ENCODE measurements at places on chromosomes 13 and 19.

- DNase-seq, result no peak
Measured at GRCh38 chr13:108816375-108816774, 187.0 kb downstream of the MYO16 start.

- no peak for DNase-seq
Measured at GRCh38 chr13:27088619-27089018, 83.0 kb downstream of the USP12 start.

- no peak for DNase-seq
Measured at GRCh38 chr19:42028304-42029216, 34.5 kb upstream of the ATP1A3 start.

GRCh38 chr13:20064128-20064527, 96.7 kb downstream of the GJA3 start:
- DNase-seq, result no peak

- DNase-seq, result no peak
Measured at GRCh38 chr13:103033999-103034398, 32.2 kb downstream of the SLC10A2 start.

DNA sequence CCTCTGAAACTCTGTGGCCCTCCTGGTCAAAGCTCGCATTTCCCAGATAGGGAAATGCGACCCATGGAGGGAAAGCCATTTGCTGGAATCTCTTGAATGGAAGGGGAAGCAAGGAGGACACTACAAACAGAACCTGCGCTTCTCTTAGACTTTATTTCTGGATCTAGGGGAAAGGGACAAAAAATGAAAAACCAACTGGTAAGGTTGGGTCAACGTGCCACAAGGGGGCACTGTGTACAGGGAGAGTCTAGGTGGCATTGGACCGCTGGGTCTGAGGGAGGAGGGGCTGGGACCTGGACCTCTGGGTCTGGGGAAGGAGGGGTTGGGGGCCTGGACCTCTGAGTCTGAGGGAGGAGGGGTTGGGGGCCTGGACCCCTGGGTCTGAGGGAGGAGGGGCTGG, 5.0 kb downstream of the KLK4 start:
- DNase-seq, result peak; percentile 20

DNA sequence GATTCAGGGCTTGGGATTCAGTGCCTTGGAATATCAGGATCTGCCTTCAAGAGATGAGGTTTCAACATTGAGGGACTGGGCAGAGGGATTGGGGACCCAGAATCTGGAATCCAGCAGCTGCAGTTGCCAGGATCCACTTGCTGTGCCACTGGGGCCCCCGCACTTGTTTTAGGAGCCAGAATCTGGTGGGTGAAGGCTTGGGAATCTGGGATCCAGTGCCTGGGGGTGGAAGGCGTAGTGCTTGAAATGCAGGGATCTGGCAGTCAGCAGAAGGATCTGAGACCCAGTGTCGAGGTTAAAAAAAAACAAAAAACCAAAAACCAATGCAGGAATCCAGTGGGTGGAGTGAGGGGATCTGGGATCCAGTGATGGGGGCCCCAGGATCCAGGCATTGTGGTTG, 7.3 kb upstream of the SLC25A41 start:
- no peak for DNase-seq

DNA sequence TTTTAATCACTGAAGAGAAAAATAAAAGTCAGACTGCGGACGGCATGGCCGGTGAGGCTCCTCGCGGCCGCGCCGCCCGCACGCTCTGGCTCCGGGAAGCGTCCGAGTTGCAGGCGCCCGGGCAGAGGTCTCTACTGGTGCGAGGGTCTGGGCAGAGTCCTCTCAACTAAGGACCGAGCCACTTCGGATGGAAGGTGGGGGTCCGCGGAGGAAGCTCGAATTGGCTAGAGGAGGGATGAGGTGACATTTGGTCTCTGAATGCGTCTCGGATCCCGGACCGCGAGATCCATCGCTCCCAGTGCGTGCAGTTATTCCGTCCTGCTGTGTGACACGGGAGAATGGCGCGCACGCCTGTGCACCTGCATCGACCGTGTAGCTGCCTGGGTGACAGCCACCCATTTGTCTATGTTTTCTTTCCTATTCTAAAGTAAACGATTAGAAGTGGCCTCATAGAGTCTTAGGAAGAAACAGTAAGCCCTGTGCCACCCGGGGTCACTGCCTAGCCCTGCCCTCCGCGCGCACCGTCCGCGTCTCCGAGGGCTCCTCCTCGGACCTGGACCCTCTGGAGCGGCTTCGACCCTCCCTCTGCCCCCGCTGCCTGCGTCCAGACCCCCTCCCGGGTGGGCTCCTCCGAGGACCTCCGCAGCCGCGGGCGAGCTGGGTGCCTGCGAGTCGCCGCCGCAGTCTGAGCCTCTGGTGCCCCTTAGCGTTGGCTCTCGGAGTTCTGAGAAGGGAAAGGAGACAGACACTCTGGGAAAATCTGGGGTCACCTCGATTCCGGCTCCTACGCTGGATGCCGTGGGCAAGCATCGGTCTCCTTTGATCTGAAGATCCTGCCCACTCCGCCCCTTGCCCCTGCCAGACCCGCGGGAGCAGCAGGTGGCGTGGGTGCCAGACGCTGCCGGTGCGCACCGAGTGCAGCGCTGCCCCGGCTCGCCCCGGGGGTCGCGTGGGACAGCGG, 347.4 kb downstream of the LIG4 start:
- no peak for DNase-seq

DNA sequence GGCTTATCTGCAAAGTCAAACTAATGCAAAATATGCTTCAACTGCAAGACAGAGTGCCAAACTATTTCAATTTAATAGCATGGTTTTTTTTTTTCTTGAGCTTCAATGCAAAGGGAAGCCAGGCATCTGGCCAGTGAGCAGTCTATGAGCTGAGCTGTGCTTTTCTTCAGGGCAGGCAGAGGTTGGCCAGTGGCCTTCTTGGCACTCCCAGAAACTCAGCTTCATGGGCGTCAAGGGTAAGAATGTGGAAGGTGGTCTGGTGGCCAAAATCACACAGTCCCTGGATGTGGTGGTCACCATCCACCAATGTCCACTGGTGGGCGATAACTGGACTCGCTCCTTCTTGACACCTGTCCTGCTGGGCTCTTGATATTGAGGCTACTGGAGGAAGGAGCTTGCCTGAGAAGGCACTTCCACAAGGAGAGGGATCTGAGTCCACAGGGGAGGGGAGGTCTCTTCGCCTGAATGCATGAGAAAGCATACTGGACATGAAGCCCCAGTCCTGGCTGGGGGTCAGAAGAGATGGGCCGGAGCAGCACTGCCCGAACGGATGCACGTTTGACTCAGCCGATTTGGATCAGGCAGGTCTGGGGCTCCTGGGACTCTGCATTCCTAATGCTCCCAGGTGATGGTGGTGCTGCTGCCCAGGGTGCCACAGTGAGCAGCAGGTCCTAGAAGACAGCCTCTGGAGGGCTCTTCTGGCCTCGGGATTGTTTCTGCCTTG, 17.1 kb downstream of the COL4A2 start:
- no peak for DNase-seq

DNA sequence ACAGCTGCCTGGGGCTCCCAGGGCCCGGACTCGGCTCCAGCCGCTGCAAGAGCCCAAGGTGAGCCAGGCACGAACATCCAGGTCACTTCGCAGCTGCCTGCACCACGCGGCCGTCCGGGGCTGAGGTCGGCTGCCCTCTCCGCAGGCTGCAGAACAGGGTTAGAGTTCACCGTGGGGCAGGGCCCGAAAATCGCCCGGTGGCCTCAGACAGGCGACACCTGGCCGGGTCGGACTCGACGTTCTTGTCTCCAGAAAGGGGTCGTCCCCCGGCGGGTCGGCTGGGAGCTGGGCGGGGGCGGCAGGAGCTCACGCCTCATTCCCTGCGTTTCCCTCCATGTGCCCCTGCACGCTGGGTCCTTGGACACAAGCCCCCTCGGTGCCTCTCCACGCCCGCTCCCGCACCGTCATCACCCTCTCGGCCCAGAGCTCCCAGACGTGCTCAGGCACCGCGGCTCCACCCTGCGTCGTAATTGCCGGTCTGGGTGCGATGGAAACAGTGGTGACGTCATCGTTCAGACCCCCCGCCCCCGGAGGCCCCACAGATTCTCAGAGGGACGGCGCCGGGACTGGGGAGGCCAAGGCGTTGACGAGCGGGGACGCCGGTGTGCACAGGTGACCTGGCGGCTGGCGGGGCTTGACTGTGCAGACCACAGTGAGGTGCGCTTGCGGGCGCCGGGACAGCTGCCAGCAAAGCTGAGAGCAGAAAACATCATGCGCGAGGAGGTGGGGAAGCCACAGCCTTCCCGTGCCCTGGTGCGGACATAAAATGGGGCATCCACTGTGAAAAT, 4.0 kb upstream of the GRIN3B start:
- DNase-seq, result peak; percentile 52

DNA sequence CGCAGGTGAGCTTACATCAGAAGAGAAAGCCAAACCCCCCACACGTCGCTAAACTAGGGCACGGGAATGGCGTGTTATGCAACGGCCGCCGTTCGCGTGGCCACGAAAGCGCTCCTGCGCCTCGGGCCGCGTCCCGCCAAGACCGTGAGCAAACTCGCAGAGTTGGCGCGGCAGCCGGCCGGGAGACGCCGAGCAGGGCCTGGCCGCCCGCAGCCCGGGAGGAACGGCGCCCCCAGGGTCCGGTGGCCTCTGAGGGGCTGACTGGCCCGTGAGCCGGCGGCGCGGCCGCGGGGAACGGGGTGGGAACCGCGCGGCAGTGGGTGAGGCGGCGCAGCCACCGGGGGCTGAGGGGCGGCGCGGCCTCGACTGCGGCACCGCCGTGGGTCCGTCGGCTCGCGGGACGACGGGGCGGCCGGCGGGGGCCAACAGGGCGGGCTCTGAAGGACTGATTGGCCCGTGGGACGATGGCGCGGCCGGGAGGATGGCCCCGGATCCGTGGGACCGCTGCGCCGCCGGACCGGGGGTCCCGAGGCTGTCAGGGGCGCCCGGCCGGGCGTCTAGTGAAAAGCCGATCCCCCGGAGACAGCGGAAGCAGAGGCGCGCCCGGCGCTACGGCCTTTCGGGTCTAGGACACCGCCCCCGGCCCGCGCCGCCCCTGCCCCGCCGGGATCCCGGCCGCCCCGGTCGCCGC, 903 bp downstream of the LATS2 start:
- no peak for DNase-seq

GRCh38 chr13:30739761-30740642, 4.7 kb downstream of the ALOX5AP start:
- DNase-seq, result peak; percentile 38

DNA sequence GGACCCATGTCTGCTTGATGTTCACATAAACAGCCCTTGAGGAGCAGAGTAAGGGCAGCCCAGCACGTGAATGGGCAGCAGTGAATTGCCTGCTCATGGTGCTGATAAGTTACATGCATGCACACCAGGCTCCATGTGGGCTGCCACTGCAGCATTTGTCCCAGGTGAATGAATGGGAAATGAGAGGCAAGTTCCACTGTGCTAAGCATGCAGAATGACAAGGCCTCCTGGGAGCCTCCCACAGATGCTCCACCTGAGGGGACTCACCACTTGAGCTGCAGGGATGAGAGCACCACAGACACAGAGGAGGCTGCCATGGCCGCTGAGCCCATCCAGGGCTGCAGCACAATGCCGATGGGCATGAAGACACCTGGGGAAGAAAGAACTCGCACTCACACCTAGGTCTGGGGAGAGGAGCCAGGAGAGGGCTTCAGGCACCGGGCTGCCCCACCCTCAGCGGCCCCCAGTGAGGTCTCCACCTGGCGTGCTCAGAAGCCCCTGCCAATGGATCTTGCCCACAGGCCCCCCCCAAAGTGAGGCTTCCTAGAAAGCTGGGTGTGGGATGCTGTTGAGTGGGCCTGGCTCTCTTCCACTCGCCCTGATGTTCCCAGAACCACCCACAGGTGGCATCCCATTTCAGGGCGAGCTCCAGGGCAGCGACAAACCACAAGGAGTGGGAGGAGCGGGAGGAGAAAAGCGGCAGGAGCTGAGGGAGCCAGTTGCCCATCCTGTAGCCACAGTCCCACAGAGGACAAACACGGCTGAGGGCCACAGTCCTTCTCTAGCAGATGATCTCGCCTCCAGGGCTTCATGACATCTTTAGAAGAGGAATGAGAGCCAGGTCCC, 73.8 kb downstream of the CCDC70 start:
- peak; percentile 27 for DNase-seq

DNA sequence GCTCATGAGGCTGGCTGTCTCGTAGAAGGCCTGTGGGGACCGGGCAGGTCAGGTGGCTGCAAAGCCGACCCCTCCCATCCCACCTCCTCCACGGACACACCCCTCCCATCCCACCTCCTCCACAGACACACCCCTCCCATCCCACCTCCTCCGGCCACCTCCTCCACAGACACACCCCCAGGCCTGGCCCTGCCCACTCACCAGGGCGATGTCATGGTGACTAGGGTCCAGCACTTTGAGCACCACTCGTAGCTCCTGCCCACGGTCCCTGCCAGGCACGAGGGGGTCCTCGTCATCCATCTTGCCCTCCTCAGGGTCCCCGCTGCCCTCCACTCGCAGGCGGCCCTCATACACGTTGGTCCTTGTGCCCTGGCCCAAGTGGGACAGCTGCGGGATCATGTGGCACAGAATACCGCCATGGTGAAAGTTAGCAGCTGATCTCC, 18.8 kb downstream of the TYK2 start:
- no peak for DNase-seq

GRCh38 chr13:90623318-90624011, 724.0 kb upstream of the MIR17HG start:
- no peak for DNase-seq

- no peak for DNase-seq
Measured at GRCh38 chr19:46019270-46019669, 3.6 kb downstream of the PGLYRP1 start.

- no peak for DNase-seq
Measured at GRCh38 chr13:55038230-55038629, 2009.6 kb downstream of the OLFM4 start.

GRCh38 chr13:44452418-44452817, 78.8 kb downstream of the SERP2 start:
- DNase-seq, result no peak

DNA sequence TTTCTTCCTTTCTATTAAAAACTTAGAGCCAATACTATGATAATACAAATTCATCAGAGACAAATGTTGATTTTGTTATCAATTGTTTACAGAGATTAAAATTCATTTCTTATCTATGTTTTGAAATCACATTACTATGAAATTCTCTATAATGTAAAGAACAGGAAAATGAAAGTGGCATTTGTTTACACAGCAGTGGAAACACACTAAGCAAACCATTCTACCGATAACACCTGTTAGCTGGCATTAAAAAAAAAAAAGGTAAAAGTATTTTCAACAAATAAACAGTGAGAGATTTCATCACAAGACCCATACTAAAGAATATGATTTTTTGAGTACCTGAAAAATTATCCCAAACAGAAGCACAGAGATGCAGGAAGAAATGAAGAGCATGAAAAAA, 4.8 kb upstream of the CCDC70 start:
- DNase-seq, result no peak

GRCh38 chr13:33003458-33004019, 12.7 kb upstream of the KL start:
- DNase-seq, result no peak

All from CD4-positive, alpha-beta T cell (primary cell).